ENCODE measurements at places on chromosomes 1 and 21. TPM values are rescaled to one million over a fixed set of nuclear protein-coding genes. Genes with fewer than 3 reads are reported as not detected.
A peak's percentile ranks its signal among the peaks of the same experiment; 100 is the strongest.

DNA sequence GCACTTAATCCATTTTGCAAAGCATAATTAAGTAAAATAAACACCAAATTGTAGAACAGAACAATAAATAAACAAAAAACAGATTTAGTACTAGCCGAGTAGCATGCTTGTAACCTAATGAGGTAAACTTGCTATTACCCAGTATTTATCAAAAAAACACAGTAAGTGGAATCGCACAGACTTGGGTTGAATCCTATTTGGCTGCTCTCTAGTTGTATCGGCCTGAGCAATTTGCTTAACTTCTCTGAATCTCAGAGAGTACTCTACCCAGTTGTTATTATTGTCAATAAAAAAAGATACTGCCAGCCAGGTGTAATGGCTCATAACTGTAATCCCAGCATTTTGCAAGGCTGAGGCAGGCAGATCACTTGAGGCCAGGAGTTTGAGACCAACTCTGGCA lies 664.3 kb downstream of the ADGRL2 start:
- DNase-seq: no peak

DNA sequence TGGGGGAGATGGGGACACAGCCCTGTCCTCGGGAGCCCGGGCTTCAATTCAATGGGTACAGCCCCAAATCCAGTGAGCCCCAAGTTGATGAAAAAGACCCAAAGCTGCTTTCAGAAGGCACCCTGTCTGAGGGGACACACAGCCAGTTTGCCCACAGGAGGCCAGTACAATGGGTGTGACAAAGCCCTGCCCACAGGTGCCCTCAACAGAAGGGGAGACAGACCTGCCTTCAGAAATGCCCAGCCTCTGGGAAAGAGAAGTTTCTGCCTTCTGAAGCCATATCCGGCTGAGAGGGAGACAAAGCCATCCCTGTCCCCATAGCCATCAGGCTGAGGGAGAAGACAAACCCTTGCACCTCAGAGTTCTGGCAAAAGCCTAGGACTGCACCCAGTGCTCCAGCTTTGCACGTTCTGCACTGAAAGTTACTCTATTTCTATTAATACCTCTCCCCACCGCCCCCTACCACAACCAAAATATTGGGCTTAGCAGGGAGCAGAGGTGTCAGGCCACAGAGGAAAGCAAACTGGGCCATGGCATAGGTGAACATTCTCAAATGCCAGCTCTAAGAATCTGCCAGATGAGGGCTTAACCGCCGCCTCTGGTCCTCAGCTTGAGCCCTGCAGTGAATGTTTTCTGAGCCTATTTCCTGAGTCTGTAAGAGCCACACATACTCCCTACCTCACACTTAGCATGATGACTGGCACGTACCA lies 18.0 kb upstream of the PTAFR start:
- no peak for DNase-seq

GRCh38 chr1:195335541-195335940 lies 1272.7 kb downstream of the KCNT2 start:
- DNase-seq: no peak

- DNase-seq: no peak
Observed at GRCh38 chr1:30856260-30856790, 52.2 kb downstream of the SDC3 start.

DNA sequence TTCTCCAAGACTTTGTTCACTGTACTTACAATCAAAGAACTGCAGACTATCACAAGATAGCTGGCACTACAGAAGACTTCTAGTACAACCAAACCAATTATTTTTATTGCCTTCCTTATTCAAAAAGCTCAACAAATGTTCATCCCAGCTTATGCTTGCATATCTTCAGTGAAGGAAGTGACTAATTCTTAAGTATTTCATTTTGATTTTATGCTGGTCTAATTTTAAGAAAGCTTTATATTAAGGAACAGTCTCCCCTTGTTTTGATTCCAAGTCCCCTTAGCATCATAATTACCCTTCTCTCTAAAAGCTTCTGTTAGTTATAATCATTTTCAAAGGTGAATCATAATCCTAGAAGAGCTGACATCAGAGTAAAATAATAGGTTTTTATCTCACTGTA lies 132.9 kb downstream of the LRRIQ3 start:
- no peak for DNase-seq

GRCh38 chr1:89311757-89312156 lies 39.1 kb upstream of the GBP5 start:
- no peak for DNase-seq

GRCh38 chr1:232486454-232487207 lies 143.3 kb downstream of the SIPA1L2 start:
- no peak for DNase-seq

Gene LYPD8
- total RNA-seq: not detected

GRCh38 chr1:246459221-246459620 lies 47.9 kb downstream of the SMYD3 start:
- DNase-seq: no peak

GRCh38 chr1:172640111-172640510 lies 18.8 kb upstream of the FASLG start:
- no peak for DNase-seq

Gene ST6GALNAC3
- 16.5 TPM for total RNA-seq

DNA sequence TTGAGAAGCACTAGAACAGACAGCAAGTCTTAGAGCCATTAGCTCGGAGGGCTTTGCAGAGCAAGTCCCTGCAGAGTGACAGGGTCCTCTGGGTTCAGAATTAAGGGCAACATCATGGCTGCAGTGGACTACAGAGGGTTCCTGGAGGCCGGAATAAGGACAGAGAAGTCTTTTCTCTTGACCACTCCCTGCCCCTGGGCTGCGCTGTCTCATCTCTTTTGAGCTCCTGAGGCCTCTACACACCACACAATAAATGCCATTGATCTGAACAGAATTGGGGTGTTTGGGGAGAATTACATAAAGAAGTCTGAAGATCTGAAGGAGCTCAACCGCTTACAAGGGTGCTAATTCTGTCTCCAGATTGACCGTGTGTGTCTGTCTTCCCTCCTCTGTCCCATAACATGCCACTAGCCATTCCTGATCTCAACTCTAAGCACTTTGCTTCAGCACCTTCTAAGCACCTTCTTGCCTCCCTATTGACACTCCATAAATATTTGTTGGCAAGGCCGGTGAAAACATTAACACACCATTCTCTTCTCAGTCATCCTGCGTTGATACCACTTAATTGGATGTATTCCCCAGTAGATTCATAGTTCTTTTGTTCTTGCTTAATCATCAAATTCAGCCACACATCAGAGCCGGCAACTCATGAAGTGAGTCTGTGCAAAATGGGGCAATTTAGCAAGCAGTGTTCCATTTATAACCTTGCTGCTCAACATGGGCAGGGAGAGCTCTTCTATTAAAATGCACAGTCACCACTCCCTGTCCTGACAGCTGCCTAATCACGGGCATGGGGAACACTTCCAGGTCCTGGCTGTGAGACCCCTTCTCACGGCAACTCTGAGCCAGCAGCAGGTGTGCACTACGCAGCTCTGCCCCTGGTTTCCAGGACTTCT lies 49.7 kb downstream of the NMNAT2 start:
- peak; percentile 28 for DNase-seq

Gene AURKAIP1
- 26.2 TPM for total RNA-seq

DNA sequence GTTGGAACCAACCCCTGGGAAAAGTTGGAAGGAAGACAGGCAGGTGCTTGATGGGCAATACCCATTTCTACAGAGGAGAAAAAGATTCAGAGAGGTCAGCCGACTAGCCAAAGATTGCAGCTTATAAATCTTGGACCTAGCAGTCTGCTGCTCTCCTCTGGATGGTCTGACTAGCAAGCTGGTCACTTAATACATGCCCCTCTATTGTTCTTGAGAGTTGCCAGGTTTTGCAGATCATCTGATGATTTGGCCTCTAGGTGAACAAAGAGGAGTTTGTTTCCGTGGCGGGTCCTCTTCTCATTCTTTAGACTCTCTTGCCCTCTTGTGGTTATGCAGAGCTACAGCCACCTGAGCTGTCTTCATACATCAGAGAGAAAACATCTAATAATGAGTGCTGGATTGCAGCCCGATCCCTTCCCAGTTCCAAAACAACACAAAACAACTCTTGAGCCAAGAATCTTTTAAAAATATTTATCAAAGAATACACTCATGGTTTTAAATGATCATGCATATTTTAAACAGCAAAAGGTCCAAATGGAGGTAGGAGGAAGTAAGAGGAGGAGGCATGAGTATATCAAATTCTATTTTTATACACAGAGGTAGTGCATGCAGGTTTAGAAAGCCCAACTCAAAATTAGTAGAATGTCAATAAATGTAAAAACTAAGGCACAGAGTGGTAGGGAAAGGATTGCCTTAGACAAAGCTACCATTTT lies 115.7 kb downstream of the SLC30A10 start:
- peak; percentile 33 for DNase-seq

Gene HCN3
- 15.6 TPM for total RNA-seq

GRCh38 chr1:61568460-61569302 lies 156.3 kb downstream of the TM2D1 start:
- DNase-seq: no peak

GRCh38 chr1:202765721-202766120 lies 42.5 kb downstream of the KDM5B start:
- no peak for DNase-seq

DNA sequence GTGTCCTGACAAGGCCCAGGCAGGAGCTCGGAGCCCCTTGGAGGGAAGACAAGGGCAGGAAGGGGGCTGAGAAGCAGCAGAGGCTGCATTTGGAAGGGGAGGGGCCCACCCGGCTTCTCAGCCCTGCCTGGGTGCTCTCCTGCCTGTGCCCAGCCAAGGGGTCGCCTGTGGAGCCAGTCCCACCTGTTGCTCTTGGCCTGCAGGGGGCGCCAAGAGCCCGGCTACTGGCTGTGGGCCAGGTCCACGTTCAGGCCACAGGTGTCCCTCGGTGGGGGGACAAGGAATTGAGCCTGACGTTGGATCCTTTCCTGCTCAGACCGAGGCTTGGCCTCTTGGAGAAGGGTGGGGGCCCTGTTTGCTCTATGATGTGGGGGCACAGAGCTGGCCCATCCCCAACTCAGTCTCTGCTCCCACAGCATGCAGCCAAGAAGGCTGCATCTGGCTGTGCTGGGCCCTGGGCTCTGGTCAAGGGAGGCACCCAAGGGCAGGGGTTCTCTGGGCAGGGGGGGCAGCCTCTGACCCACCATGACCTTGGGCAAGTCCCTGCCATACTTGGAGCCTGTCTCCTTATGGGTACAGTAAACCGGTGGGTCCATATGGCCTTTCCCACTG lies 10.9 kb downstream of the WNT4 start:
- no peak for DNase-seq

GRCh38 chr1:62784509-62785365 lies 805 bp downstream of the ATG4C start:
- DNase-seq: no peak

GRCh38 chr1:29210278-29211085 lies 20.3 kb downstream of the MECR start:
- no peak for DNase-seq

Gene CSMD2
- 38.4 TPM for total RNA-seq

GRCh38 chr1:6121651-6122370 lies 58.3 kb downstream of the CHD5 start:
- DNase-seq: no peak

DNA sequence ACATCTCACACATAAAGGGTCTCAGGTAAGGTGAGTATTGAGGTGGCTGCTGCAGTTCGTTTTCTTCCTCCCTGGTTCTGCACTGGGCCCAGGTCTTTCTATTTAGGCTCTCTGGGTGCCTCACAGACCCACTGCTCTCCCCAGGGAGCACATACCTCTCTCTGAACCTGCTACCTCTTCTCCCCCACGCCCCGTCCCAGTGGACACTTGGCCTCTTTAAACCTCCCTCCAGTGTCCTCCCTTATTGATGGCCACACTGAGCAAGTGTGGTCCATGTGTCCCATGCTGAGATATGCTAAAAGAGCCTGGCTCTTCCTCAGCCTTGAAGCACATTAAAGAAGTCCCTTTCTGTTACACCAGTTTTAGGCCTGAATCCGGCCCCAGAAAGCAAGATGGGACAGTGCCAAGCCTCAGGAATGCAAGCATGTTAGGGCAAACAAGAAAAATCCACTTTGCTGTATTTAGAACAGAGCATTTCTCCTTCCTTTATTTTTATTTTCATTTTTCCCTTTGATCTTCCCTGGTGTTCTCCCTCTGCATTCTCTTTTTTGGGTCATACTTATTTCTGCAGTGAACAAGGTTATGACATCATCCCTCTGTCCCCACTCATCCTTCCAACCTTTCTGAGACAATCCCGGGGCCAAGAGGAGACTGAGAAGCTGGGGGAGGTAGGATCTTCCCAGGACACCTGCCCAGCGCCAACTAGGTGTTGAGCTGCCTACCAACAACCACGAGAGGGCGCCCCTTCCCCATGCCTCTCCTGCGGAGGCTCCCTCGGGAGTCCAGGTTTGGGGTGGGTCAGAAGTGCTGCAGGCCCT lies 5.0 kb upstream of the CHI3L2 start:
- DNase-seq: peak; percentile 44

DNA sequence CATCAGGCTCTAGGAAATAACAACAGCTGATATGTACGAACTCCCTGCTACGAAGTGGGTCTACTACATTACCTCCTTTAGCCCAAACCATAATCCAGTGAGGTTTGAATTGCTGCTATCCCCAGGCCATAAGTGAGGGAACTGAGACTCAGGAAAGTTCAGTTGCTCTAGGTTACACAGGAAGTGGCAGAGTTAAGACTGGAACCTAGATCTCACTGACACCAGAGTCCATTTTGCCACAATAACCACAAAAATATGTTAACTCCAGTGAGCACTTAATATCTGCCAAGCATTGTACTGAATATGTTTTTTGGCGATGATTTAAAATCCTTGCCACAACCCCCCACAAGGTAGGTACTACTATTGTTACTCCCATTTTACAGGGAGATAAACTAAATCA lies 8.9 kb upstream of the TADA1 start:
- no peak for DNase-seq

DNA sequence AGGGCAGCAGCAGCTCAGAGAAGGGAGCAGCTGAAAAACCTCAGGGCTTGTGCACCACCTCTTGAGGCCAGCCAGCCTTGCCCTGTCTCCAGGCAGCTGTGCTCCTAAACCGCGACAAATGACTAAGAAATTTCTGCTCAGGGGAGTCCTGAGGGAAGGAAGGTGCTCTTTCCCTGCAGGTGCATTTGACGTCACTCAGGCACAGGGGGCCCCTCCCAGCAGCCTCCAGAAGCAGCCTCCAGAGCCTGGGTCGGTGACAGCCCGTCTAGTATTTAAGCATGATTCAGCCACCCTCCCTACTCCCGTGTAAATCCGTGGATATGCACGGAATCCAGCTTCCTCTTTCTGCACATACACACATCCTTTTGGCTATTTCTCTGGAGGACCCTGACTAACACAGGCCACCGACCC lies 560.5 kb downstream of the KIF26B start:
- DNase-seq: no peak

DNA sequence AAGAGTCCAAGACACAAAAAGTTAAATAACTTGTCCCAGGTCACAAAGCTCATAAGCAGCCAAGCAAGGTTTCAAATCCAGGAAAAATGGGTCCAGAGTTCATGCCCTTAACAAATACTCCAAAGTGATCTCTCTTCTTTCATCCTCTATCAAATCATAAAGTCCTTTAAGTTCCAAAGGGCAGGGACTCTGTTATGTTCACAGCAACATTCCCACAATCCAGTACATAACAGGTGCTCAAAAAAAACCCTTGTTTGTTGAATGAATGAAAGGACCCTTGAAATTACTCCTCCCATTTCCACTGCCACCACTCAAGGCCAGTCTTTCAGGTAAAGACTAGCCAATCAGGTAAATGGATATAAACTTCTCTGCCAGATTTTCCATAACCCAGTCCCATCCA lies 2.7 kb downstream of the ABL2 start:
- DNase-seq: no peak

- no peak for DNase-seq
Observed at GRCh38 chr21:44063151-44063912, 43.9 kb upstream of the PWP2 start.
